ENCODE measurements at places on chromosomes 3 and 15.

GRCh38 chr3:28576614-28577200 lies 228.1 kb upstream of the AZI2 start:
- DNase-seq, result peak; percentile 41

GRCh38 chr3:42640771-42641370 lies 12.6 kb upstream of the ZBTB47 start:
- no peak for DNase-seq

- peak; percentile 9 for DNase-seq
Observed at GRCh38 chr15:90701048-90701447, 16.1 kb upstream of the BLM start.

DNA sequence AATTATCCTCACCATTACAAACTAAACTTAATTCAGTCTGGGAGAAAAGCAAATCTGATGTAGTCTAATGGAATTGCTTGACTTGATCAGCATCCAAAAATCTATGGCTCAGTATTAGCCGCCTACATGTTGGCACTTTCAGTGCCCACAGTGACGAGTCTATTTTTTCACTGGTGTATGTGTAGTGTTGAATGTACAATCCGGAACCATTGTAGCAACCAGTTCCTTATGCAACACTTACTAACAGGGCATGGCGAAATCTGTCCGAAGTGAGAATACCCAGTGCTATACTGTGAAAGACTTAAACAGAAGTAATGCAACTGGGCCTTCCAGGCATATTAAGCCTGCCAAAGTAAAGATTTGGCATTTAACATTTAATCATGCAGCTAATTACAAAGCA lies 18.6 kb downstream of the LRRN1 start:
- DNase-seq, result no peak

- no peak for DNase-seq
Observed at GRCh38 chr15:100508641-100509300, 20.0 kb downstream of the CERS3 start.

GRCh38 chr3:112320691-112321090 lies 12.3 kb upstream of the CD200 start:
- DNase-seq, result no peak
